GM12864 (cell line): ENCODE measurements at places on chromosomes 7 and 10.

DNA sequence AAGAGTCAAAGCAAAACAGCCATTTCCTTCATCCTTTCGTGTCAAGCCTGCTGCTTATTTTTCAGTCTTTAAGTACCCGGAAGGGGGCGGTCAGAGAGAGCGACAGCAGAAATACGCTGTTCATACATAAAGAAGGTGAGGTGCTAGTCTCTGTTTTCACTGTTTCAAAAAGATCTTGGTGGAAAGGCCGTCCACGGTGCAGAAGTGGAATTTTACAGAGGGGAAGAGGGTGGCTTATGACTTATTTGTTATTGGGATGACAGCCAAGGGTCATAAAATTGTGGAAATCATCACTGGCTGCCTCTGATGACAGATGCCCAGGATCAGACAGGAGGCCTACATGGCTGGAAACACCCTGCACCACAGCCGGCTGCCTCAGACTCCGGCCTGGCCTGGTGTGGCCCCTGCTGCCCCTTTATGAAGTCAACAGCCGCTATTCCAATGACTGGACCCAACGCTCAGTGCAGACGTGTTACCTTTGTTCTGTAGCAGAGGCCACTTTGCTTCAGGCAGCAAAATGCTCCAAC, 57.0 kb downstream of the HIPK2 start:
- DNase-seq = no peak

GRCh38 chr7:151361193-151361959, 19.8 kb downstream of the NUB1 start:
- no peak for DNase-seq

- no peak for DNase-seq
Measured at GRCh38 chr7:138900035-138900828, 81.0 kb downstream of the KIAA1549 start.

DNA sequence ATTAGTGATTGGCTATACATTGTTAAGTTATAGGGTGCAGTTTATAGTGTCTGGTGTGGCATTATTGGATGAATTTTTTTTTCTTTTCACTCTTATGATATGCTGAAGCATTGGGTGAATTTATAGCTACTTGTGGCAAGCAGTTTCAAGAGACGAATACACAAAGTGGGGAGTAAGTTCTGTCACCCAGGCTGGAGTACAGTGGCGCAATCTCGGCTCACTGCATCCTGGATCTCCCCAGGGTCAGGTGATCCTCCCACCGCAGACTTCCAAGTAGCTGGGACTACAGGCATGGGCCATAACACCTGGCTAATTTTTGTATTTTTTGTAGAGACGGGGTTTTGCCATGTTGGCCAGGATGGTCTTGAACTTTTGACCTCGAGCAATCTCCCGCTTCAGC, 6.3 kb upstream of the SIRT1 start:
- DNase-seq = no peak

DNA sequence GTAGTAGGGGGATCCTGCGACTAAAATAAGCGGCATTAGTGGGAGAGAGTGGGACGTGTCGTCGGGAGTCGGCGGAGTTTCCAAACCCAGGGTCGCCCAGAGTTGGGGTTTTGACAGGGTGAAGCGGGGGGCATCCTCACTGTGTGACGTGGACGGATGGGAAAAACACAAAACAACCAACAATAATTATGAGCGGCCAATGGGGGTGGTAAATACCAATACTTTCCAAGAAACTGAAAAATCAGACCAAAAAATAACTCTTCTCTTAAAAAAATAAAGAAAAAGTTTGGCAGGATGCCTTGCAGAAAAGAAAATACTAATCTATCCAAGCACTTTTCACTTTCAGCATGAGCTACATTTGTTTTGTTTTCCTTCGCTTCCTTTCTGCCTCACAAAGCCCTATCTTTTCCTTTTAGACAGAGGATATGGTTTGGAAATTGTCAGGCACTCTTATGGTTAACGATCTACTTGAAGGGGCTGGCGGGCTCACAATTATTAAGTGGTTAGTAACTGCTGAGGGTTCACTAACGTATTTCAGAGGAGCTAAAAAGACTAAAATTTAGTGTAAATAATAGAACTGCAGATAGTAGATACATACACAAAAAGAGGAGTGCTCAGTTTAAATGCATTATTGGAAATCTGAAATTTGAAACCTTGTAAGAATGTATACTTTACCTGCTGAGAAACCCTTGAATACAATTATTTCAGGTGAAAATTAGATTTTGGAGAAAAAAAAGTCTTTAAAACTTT, 802 bp upstream of the CDK6 start:
- DNase-seq = no peak
